ENCODE measurements at places on chromosomes 3 and 15. TPM values are rescaled to one million over a fixed set of nuclear protein-coding genes. Genes with fewer than 3 reads are reported as not detected.

Gene CNTN6
- not detected for total RNA-seq

Gene HYPK
- 5.0 TPM for total RNA-seq

Gene GHRL
- 0.67 TPM for total RNA-seq

Gene CHDH
- 48.6 TPM for total RNA-seq

Gene VIPR1
- 98.0 TPM for total RNA-seq

Gene MCF2L2
- total RNA-seq = 0.25 TPM

Gene CYP8B1
- not detected for total RNA-seq

All from colonic mucosa (tissue), 4 donors.